ENCODE measurements at places on chromosomes 2 and 18. TPM values are rescaled to one million over a fixed set of nuclear protein-coding genes. Genes with fewer than 3 reads are reported as not detected.

Gene LRRTM4
- total RNA-seq: not detected

Gene ITGB6
- 58.8 TPM for total RNA-seq

Gene DSC1
- 0.08 TPM for total RNA-seq

Gene ELAC1
- 4.5 TPM for total RNA-seq

Gene PDE11A
- total RNA-seq: not detected

Gene STRN
- total RNA-seq: 10.5 TPM

Gene PREPL
- total RNA-seq: 21.6 TPM

Gene TRIM54
- total RNA-seq: not detected

Gene RAD51AP2
- total RNA-seq: 0.04 TPM

Gene TUBB8B
- not detected for total RNA-seq

Gene RBM43
- 0.99 TPM for total RNA-seq

Gene MAL
- total RNA-seq: 0.23 TPM

Gene KIF3C
- total RNA-seq: 22.1 TPM

Gene CACNB4
- total RNA-seq: 0.08 TPM

Gene KIAA1328
- total RNA-seq: 3.0 TPM

Gene ACTG2
- 0.15 TPM for total RNA-seq

Gene CRACDL
- total RNA-seq: 0.80 TPM

Gene PSTPIP2
- 21.1 TPM for total RNA-seq

Gene TUBA4A
- 330 TPM for total RNA-seq

Gene MC5R
- total RNA-seq: not detected

Gene CHRND
- total RNA-seq: not detected

Gene PDE1A
- total RNA-seq: not detected

Gene TMEM198
- total RNA-seq: 0.47 TPM

Gene PTPRN
- total RNA-seq: 0.08 TPM

Gene INHBB
- not detected for total RNA-seq

Gene FSHR
- not detected for total RNA-seq

Gene TTC39C
- 33.7 TPM for total RNA-seq

Gene FOSL2
- 37.6 TPM for total RNA-seq

Gene MRPL30
- 42.2 TPM for total RNA-seq

Gene TRIM43
- not detected for total RNA-seq

Gene UGT1A3
- total RNA-seq: not detected

Gene COL4A4
- under 0.01 TPM for total RNA-seq

Gene CCL20
- 10.0 TPM for total RNA-seq

Gene PROKR1
- not detected for total RNA-seq

Gene ZNF804A
- 0.11 TPM for total RNA-seq

Gene DHX57
- total RNA-seq: 11.2 TPM

Gene KCNIP3
- total RNA-seq: 1.2 TPM

Gene HOXD1
- not detected for total RNA-seq

Gene COL6A3
- 23.8 TPM for total RNA-seq

Gene DLGAP1
- total RNA-seq: not detected

Gene UGT1A10
- total RNA-seq: not detected

Gene METTL5
- 106 TPM for total RNA-seq

Gene SYT4
- total RNA-seq: not detected

Gene GALNT1
- 76.2 TPM for total RNA-seq

Gene PRLH
- not detected for total RNA-seq

Gene SATB2
- 0.30 TPM for total RNA-seq

Gene CFAP65
- not detected for total RNA-seq

Gene NAB1
- total RNA-seq: 32.5 TPM

Gene SERPINB10
- total RNA-seq: 0.08 TPM

Gene KIF5C
- under 0.01 TPM for total RNA-seq

Gene GREB1
- 0.31 TPM for total RNA-seq

Gene CCBE1
- total RNA-seq: 9.2 TPM

Gene HJURP
- total RNA-seq: 10.9 TPM

Gene DIS3L2
- 10.4 TPM for total RNA-seq

Gene C2orf66
- not detected for total RNA-seq

Gene IL1R2
- 12.9 TPM for total RNA-seq

Gene LOXL3
- 1.6 TPM for total RNA-seq

Data from hair follicular keratinocyte (primary cell).